ENCODE measurements at places on chromosomes 5 and 9.

DNA sequence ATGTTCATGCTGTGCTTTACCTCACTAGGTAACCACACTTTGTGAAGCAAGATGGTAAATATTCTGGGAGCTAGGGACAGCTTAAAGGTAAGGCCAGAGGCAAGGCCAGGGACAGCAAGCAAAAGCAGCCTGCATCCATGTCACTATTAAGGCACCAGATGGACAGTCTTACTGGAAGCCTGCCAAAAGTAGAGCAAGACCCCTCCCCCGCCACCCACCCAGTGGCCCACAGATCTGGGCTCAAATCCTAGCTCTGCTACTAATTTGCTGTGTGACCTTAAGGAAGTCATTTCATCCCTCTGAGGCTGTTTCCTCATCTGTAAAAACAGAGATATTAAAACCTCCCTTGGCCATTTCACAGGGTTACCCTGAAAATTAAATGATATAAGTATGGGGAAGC, 13.2 kb upstream of the ERMP1 start:
- DNase-seq: no peak

DNA sequence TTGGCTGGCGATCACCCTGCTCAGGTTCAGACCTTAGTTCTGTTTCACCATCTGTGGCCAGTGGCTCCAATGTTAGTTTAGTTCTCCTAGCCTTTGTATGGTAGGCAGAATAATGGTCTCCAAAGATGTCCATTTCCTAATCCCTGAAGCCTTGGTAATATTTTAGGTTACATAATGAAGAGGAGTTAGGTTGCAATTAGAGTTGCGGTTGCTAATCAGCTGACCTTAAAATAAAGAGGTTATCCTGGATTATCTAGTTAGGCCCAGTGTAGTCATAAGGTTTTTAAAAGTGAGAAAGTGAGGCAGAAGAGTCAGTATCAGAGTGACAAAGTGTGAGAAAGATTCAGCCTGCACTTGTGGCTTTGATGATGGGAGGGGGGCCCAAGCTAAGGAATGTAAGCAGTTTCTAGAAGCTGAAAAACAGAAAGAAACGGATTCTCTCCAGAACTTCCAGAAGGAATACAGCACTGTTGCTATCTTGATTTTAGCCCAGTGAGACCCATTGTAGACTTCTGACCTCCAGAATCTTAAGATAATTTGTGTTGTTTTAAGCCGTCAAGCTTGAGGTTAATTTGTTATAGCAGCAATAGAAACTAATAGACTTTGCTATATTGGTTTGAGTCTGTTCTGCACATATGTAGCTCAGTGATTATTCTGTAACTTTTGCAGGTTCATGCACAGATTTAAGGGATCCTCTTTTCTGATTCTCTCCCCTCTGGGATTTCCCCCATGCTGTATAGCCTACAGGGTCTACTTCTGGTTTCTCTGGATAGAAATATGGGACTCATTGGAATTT, 21.6 kb downstream of the LNPEP start:
- no peak for DNase-seq

- no peak for DNase-seq
These were observed 56.2 kb downstream of the GLRA1 start for GRCh38 chr5:151868451-151868850.

DNA sequence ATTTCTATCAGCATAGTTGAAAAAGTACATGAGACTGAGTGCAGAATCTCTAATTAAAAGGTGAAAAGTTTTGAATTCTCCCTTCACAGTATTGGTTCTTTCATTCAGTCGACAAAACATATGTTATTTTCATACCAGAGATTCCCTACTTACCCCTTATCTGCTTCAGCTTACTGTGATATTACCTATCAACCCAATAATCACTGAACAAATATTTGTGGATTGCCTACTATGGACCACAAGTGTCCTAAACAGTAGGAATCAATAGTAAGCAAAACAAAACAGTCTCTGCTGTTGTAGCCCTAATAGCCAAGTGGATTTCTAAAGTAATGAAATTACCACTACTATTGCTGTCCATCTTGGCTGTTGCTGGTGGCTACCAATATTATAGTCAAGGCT, 11.5 kb downstream of the CCDC152 start:
- DNase-seq: no peak

DNA sequence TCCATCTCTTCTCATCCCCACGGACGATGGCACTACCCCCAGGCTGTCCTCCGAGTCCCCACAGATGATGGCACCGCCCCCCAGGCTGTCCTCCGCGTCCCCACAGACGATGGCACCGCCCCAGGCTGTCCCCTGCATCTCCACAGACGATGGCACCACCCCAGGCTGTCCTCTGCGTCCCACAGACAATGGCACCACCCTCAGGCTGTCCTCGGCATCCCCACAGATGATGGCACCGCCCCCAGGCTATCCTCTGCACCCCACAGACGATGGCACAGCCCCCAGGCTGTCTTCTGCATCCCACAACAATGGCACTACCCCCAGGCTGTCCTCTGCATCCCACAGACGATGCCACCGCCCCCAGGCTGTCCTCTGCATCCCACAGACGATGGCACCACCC, 57.4 kb upstream of the PTCH1 start:
- DNase-seq: no peak

- no peak for DNase-seq
These were observed 18.7 kb downstream of the ADAMTSL1 start for GRCh38 chr9:18492612-18493011.

DNA sequence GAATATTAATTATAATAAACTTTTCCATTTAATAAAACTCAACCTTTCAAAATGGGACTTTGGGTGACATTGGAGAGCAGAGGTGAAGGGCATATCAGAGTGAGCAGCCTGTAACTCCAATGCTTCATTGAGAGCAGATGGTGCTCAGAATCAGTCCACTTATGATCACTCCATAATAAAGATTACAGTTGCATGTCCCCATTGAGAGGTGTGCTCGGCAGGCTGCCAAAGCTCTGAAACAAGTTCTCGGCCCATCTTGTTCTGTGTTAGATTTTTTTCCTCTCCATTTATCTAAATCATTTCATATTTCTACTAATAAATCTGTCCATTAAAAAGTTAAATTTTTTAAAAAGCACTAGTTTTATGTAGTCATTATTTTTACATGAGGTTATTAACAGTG, 1786.4 kb upstream of the WWC1 start:
- DNase-seq: no peak

- no peak for DNase-seq
These were observed 280.2 kb downstream of the CDK5RAP2 start for GRCh38 chr9:120299785-120300184.

DNA sequence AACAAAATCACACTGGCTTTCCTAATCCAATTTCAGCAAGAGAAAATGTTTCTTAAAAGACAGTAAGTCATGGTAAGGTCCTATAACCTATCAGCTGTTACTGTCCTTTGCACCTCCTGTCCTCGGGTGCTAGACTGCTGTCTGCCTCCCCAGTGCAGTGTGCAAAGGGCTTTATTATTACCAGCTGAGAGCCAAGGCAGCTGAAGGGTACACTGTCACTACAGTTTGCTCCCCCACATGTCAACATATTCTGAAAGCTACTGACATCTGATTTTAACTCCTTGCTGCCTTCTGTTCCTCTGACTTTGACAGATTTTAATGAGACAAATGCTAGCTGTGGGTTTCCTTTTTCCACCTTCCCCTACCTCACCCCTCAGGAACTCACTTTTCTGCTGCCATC, 389.4 kb upstream of the SLC24A2 start:
- no peak for DNase-seq

DNA sequence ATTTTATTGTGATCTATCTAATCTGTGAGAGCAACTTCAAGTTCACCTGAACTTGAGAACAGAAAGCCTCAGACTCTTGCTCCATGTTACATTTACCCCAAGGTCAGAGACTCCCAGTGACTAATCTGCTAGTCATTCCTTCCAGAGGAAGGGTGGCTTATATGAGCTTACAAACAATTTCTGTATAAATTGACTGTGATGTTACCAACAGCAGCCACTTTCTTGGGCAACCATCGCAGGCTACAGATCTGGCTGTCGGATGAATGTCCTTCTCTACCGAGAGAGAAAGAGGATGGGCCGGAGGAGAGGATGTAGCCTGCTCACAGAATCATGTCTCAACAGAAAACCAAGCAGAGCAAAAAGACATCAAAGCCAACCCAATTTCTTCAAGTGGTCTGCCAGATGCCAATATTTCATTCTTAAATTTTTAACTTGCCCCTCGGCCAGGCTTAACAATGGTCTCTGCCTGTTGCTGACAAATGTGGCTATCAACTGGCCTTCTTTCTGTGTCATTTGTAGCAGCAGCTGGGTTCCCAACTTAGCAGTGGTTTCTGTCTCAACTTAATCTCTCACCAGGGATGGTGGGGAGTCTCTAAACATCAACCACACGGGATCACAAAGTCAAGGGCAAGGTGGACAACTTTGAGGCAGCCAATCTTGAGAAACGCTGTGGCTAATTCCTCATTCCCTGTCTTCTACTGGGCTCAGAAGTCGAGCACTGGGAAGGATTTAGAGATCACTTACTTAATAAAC, 81.3 kb downstream of the RAPGEF1 start:
- no peak for DNase-seq

GRCh38 chr9:127518091-127518856, 67.0 kb downstream of the LRSAM1 start:
- DNase-seq: no peak

All from gastrocnemius medialis (tissue), 4 donors.